ENCODE measurements at places on chromosomes 2 and 18.

DNA sequence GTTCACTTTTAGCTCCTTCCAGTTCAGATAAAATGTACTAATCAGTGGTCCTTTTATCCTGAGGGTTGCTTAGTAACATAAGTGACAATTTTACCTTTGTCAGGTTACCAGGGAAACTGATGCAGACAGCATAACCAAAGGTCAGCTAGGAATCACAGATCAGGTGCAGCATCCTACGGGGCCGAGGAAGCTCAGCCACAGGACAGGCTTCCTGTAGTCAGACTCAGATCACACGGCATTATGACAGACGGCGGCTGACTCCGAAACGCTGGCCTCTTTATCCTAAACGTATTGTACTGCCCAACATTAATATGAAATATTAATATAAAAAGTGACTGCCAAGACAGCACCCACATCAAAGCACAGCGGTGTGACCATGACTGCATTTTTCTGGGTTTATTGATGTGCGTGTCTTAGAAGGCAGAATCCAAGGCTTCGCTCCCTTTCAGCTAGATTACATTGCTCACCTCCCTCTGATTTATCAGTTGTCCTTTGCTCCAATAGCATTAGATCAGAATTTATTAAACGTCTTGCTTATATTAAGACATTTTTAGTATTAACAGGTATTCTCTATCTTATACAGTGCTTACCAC is 444.5 kb downstream of the CMPK2 start:
- no peak for DNase-seq

GRCh38 chr2:127901339-127902056 is 15.7 kb upstream of the AMMECR1L start:
- DNase-seq, result no peak

- DNase-seq, result no peak
These were observed 54.2 kb upstream of the CDCA7 start for GRCh38 chr2:173300458-173300857.

DNA sequence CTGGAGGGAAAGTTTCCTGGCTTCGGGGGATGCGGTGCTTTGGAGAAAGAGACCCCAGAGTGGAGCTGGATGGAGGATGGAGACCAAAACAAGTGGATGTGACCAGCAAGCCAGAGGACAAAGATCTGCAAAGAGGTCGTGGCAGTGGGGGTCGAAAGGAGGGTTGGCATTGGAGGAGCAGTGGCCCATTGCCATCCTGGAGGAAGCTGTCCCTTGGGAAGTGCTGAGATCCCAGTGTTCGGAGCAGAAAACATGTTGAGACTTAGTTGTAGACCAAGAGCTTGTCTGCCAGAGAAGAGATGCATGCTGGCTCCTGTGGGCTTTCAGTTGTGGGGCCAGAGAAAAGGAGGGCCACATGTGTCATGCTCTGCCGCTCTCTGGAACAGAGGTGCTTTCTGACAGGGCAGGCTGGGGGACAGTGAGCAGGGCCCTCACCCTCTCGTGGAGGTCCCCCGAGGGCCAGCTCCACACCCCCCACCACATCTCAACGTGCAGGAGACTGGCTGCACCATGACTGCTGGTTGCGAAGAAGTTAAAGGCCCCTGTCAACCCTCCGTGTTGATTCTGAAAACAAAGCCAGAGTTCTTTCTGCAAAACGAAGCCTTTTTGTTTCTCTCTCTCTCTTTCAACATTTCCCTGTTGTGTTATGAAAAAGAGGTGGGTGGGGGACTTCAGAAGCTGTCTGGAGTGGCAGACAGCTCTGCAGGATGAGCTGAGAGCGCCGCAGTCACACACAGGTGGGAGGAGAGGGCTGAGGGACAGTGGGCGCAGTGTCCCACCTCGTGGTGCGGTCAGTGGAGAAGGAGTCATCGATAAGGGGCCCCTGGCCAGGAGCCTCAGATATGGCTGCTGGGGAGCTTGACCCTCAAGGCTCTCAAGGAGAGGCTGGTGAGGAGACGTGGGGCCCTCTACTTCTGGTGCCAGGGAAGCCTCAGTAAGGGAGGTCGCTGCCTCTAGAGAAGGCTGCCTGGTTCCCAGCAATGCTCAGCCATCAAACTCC is 77.6 kb upstream of the BCL2L11 start:
- no peak for DNase-seq

GRCh38 chr2:231399853-231400680 is 4.6 kb downstream of the B3GNT7 start:
- DNase-seq, result no peak

- no peak for DNase-seq
These were observed 869 bp upstream of the TCF23 start for GRCh38 chr2:27147935-27148334.

DNA sequence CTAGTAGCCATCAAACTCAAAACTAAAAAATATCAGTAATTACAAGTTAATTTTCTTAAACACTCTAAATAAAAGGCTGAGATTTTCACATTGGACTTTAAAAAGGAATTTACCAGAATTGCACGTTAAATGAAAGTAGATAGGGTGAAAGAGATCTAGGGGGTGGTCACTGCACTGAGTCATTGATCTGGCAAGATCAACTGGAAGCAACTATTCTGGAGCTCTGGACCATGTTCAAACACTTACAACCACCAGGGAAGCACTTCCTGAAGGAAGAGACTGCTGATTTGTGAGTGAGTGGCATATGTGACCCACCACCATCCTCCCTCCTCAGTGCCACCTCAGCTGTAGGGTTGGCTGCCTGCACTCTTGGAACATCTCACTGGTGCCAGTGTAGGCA is 111.8 kb downstream of the UGGT1 start:
- no peak for DNase-seq

DNA sequence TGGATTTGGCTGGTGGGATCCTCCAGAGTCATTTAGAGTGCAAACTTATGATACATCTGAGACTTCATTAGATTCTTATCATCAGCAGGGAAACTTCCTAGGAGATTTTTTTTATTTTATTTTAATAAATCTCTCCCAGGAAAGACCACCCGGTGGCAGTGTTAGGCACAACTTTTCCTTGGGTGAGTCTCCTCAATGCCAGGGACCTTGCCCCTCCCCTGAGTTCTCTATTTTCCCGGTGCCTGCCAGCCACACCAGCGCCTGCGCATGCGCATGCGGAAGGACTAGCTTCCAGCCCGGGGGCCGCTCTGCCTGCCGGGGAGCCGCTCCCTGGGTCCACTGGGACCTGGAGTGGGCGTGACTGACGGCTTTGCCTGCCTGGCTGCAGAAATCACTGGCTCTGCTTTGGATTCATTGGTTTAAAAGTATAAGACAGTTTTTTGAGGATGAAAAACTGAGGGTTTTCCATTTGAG is 86.6 kb downstream of the TMEM182 start:
- DNase-seq, result no peak

DNA sequence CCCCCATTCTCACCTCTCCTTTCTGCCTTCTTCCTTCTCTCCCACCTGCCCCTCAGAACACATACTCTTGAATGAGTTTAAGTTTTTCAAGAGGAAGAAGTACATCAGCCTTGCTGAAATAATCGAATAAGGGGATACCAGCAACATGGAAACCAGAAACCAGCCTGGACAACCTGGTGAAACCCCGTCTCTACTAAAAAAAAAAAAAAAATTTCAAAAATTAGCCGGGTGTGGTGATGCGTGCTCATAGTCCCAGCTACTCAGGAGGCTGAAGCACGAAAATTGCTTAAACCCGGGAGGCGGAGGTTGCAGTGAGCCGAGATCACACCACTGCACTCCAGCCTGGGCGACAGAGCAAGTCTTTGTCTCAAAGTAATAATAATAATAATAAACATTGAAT is 75.0 kb upstream of the SLC1A4 start:
- no peak for DNase-seq

- DNase-seq, result no peak
These were observed 44.3 kb upstream of the CYP1B1 start for GRCh38 chr2:38120264-38120592.

DNA sequence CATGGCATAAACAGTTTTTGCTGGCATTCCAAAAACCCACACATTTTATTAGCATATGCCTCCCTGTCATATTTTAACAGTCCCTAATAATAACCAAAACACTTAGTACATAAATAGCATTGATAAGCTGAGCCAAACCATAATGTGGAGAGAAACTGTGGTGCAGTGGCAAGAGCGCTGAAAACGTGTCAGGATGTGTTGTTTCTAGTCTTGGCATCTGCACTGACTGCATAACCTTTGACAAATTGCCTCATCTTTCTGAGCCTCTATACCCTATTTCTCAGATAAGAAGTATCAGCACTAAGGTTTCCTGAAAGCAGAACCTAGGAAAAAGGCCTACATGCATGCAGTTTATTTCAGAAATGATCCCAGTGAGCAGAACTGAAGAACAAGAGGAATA is 41.4 kb downstream of the RAD51AP2 start:
- DNase-seq, result no peak

GRCh38 chr2:44291281-44292248 is 16.3 kb downstream of the SLC3A1 start:
- DNase-seq, result no peak

DNA sequence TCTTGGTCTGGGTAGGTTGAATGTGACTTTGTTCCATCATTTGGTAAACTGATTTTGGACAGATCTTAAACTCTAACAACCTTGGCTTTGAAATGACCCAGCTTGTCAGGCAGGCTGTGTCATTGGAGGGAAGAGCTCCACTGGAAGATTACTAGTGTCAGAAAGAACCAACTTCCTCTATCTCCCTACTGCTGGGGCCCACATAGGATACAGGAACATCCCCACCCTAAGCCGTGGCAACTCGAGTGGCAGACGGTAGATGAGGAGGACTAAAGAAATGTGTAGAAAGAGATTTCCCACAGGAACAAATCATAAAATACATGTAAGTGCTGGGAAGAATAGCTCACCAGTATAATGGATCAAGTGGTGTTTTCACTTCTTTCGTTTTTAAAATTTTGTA is 4.3 kb upstream of the G6PC2 start:
- no peak for DNase-seq

- DNase-seq, result no peak
These were observed 90.4 kb downstream of the MOGAT1 start for GRCh38 chr2:222761888-222762287.

- no peak for DNase-seq
These were observed 7.7 kb downstream of the CIAO1 start for GRCh38 chr2:96273763-96274162.

- no peak for DNase-seq
These were observed 136.7 kb downstream of the EML6 start for GRCh38 chr2:54859997-54860701.

- no peak for DNase-seq
These were observed 217.6 kb downstream of the NDUFA10 start for GRCh38 chr2:239807568-239807967.

DNA sequence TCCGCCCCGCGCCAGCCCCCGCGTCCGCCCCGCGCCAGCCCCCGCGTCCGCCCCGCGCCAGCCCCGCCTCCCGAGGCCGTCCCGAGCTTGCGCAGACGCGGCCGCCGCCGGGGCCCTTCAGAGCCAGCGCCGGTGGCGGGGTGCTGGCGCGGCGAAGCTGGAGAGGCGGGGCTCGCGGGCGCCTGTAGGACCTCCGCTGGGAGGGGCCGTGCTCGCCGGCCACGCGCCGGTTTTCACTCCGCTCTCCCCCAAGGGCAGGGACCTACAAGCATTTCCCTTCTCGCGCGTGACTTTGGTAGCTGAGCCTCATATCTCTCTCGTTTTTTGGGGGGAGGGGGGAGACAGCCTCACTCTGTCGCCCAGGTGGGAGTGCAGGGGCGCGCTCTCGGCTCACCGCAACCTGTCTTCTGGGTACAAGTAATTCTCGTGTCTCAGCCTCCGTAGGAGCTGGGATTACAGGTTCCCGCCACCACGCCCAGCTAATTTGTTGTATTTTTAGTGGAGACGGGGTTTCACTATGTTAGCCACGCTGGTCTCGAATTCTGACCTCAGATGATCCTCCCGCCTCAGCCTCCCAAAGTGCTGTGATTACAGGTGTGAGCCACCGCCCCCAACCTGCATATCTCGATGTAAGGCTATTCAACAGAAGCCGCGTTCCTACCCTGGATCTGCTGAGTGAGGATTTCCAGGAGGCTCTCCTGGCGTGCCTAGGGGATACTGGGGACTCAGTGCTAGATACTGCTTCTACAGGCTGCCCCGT is at the start of gene ZNF514:
TSS of gene ZNF514 (minus strand) at position 159 of the 760 bp plus-strand sequence. CDS start 6,595 bp downstream, outside the sequence.
- peak; percentile 74 for DNase-seq

DNA sequence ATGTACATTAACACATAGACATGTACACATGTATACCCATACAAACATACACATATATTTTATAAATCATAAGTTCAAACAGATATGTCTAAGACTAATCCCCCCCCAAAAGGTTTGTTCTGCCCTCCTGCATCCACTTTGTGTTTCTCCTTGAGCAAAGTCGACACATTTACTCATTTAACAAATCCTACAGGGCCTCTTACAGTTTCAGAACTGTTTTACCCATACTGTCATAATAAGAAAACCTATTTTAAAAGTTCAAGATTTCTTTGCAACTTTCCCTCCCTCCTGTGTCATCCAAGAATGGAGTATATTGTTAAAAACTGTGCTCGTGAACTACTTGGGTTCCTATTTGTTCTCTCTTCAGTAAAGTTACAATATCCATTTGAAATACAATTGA is 166.7 kb downstream of the L3MBTL4 start:
- DNase-seq, result no peak

DNA sequence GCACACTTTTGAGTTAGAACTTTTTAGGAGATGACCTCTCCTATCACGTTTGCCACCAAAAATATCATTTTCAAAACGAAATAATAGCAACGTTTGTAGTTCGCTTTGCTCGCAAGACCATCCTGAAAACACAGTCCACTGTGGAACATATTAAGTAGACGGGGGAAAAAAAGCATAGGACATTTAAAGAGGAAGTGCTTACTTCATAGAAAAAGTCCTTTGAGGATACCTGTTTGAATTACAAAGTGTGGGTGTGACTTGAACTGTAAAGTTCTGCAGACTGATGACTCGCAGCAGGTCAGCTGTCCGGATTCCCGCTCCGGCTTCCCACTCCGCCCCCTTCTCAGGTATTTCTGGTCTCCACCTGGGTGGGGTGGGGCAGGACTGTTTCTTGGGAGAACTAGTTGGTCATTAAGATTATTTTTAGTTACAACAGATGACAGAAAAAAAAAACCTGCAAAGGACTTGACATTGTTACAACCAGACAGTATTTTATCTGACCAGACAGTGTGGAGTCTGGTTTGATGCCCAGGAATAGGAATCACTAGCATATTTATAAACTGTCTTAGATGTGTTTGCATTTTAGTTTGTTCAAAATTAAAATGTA is 13.3 kb downstream of the CNOT11 start:
- no peak for DNase-seq

DNA sequence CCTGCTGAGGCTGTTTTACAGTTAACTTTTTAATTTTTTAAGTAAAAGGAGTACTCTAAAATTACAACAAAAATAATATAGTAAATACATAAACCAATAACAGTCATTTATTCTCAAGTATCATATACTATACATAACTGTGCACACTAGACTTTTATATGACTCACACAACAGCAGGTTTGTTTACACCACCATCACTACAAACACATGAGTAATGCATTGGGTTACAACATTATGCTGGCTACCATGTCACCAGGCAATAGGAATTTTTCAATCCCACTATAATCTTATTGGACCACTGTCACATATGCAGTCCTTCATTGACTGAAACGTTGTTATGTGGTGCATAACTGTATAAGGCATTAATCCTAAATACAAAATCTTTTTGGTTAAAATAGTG is 42.5 kb downstream of the RASGRP3 start:
- no peak for DNase-seq
